ENCODE measurements at places on chromosomes 5 and 9. TPM values are rescaled to one million over a fixed set of nuclear protein-coding genes. Genes with fewer than 3 reads are reported as not detected.

- no peak for DNase-seq
Observed at GRCh38 chr5:138078006-138078643, 5.7 kb upstream of the WNT8A start.

- DNase-seq = no peak
Observed at GRCh38 chr9:96442491-96442890, 7.5 kb upstream of the HABP4 start.

DNA sequence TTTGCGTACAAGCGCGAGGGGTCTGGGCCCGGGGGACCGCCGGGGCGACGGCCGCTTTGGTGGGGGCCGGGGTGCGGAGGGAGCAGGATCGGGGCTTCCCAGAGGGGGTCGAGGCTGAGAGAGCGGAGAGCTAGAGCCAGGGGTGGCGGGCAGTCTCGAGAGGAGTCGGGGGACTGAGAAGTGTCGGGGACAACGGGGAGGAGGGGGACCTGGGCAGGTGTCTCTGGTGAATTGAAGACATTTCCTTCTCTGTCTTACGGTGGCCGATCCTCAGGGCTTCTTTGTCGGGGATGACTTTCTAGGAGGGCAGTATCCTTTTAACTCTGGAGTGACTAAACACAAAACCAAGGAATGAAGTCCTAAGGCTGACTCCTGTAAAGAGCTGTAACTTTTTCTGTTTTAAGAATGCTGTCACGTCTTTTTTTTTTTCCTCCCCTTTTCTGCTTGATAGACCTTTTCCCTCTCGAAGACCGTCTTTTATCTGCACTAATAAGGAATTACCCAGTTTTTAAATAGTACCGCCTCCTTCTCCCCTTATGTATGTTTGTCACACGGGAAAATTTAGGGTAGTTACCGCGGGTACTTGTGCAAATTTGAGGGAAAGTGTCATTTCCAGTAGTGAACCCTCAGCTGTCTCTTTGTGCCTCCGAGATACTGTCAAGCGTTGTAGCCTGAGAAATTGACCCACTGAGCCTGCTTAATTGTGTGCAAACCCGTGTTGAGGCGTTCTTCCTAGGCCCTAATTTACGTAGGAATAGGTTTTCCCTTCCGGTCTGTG is 822 bp downstream of the DENND4C start:
- no peak for DNase-seq

BRINP1 gene
- polyA plus RNA-seq = 0.08 TPM

GTF3C5 gene
- polyA plus RNA-seq = 71.6 TPM
